ENCODE measurements at places on chromosomes 6 and 20. TPM values are rescaled to one million over a fixed set of nuclear protein-coding genes. Genes with fewer than 3 reads are reported as not detected.

VSTM2L gene
- 321 TPM for total RNA-seq

GRCh38 chr20:47256668-47257236 lies 99.7 kb downstream of the ZMYND8 start:
- no peaks in the 10 kb centered on the region for H3K27me3 ChIP-seq
- DNase-seq: no peak
- peaks cover 18% of the 10 kb centered on the region for H3K36me3 ChIP-seq
- no peak overlapping the region for H3K4me3 ChIP-seq
- peaks cover 30% of the 10 kb centered on the region for H3K4me1 ChIP-seq
- H3K27ac ChIP-seq: peak overlapping the region; percentile 3

DNA sequence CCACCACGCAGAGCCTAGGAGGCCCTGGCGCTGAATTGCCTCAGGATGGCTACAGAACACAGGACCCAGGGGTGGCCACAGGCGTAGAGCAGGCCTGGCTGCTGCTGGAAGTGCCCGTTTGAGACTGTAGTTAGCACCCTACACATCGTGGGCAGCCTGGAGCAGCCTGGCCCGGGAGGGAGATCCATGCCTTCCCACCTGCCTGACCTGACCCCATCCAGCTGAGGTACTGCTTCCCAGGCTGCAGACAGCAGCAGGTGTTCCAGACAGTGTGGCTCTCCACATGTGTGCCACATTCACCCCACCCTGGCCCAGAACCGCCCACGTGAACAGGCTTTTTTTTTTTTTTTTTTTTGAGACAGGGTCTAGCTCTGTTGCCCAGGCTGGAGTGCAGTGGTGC lies 20.9 kb upstream of the MAP1LC3A start:
- H3K4me1 ChIP-seq: no peaks in the 10 kb centered on the region
- H3K4me3 ChIP-seq: no peak overlapping the region
- H3K27me3 ChIP-seq: no peaks in the 10 kb centered on the region
- no peak for DNase-seq
- H3K27ac ChIP-seq: no peak overlapping the region

- H3K27me3 ChIP-seq: no peaks in the 10 kb centered on the region
- DNase-seq: no peak
- no peak overlapping the region for H3K4me3 ChIP-seq
- no peaks in the 10 kb centered on the region for H3K36me3 ChIP-seq
- no peak overlapping the region for H3K27ac ChIP-seq
Measured at GRCh38 chr6:140752234-140752633, 1377.8 kb upstream of the CITED2 start.

Measured in cardiac muscle cell (in vitro differentiated cells and primary cell).